Foreskin melanocyte (primary cell): ENCODE measurements at places on chromosomes 1 and 21.

DNA sequence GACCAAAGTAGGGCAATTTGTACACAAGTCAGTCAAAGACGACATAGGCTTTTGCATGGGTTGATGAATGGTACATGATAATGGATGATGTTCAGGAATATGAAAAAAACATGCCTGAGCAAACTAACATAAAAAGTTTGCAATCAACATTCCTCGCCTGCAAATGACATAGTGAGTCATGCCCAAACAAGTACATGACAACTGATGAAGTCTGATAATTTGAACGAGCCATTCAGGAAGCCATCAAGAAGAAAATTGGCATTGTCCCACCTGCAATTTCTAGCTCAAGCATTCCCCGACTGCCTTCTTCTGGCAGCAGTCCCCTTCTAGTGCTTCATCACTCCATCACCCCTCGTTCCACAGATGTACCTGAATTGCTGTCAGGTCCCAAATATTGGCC, 118.4 kb upstream of the NR5A2 start:
- no peak for DNase-seq

GRCh38 chr1:240559781-240560180, 52.2 kb downstream of the GREM2 start:
- DNase-seq, result no peak

DNA sequence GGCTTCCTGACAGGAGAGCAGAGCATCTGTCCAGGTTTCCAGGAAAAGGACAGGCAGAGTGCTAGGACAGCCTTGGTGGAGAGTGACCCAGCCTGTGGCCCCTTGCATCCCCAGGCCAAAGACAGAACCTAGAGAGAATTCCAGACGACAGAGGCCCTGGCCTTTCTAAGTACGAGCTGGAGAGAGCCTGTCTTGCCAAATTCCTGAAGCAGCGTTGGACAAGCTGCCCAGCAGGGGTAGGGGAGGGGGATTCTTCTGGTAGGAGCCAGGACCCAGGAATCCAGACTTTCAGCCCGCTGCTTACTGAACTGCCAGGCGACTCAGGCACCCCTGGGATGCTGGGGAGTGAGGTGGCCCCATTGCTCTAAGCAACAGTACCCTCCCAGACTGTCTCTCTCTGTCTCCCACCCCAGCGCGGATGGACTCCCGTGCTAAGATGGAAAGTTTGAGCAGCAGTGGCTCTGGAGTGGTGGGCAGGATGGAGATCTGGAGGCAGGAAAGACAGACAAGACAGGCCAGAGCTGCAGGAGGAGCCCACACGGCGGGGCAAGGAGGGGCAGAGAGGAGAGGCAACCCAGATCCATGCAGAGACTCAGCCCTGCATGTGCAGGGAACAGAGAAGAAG, 8.8 kb upstream of the PEAR1 start:
- no peak for DNase-seq

DNA sequence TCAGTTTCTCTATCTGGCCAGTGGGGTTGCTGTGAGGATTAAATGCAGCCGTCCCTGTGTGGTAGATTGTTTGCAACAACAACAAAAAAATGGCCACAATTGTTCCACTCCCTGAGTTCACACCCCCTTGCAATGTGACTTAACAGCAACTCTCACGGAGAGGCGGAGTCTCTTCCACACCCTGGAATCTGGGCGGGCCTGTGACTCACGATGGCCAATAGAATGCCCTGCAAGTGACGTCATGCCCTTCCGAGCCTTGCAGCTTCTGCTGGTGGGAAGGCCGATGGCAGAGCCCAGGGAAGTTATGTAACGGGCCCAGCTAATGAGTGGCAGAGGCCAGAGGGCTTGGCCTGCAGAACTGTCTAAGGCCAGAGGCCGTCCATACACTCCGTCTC, 87.9 kb downstream of the RIPK4 start:
- peak; percentile 82 for DNase-seq

GRCh38 chr1:68116643-68117235, 66.3 kb upstream of the DIRAS3 start:
- peak; percentile 24 for DNase-seq

DNA sequence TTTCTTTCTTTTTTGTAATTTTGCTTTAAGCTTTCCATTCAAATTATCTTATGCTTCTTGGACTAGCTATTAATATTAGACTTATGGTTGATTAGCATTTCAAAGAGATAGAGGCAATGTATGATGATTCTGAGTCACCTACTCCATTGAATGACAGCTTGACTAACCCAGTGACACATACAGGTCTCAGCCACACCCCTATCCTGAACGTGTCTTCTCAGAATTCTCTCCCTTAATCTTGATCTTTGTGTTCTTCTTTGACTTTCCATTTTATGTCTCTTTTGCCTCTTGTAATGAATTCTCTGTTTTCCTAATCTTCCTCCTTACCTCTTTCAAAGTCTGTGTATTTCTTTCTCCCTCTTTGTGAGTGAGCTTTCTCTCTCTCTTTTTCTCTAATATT, 241.1 kb downstream of the PDE4B start:
- no peak for DNase-seq

- no peak for DNase-seq
These were observed 120.3 kb upstream of the TMPRSS2 start for GRCh38 chr21:41628256-41628655.

DNA sequence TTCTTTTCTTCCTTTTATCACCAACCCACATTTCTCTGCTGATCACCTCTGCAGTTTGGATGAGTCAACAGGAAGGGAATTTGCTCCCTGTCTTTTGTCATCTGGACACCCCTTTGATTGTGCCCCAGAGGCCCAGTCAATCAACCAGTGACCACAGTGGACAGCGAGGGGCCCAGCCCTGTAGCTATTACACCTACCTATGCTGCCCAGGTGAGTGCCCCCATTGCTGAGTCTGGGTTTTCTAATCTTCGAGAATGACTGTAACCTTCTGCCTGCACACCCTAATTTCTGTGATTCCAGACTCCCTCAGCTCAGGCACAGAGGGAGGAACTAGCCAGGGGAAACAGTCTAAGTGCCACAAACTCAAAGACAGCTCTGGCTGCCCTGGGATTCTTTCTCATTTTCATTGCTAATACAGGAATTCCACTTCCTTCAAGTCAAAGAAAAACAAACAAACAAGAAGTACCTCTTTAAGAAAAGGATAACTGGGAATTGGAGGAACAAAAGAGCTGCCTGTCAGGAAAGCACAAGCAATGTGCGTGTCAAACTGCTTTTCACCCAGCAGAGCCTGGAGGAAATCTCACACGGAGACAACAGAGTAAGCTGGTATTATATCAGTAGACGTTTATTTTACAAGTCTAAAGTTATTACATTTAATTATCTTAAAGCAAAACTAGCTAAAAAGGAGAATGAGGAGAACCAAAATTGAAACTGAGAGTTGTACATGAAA, 311.1 kb downstream of the AJAP1 start:
- DNase-seq, result peak; percentile 56

GRCh38 chr1:237249120-237249519, 207.1 kb downstream of the RYR2 start:
- no peak for DNase-seq

DNA sequence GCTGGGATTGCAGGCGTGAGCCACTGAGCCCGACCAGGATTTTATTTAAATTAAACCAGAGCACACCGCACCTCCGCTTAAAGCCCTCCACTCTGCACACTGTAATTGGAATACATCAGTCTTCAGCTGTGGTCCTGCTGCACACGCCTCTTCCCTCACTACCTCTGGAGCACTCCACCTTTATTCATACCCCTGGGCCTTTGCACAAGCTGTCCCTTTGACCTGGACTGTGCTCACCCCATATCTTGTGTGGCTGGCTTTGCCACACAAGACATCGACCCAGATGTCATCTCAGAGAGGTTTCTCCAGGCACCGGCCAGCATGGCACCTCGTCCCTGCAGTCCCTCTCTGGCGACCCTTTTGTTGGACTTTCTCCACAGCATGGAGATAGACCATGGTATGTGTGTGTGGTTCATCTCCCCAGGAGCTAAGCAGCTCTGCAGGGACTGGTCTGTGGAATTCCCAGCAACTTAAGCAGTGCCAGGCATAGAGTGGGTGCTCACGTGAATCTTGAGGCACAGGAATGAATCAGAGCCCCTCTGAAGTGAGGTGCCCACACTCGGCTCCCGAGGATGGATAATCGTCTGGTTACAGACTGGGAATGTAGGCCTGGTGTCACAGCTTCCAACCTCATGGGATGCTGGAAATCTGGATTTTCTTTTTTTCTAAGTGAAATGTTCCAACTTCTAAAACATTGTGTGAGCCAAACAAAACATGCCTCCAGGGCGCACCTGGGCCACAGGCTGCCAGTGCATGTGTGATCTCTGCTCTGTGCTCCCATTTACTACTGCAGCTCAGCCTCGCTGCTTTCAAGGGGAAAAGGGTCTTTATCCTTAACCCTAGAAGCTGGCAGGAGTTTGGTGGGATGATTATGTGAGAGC, 61.9 kb downstream of the EVA1C start:
- no peak for DNase-seq

DNA sequence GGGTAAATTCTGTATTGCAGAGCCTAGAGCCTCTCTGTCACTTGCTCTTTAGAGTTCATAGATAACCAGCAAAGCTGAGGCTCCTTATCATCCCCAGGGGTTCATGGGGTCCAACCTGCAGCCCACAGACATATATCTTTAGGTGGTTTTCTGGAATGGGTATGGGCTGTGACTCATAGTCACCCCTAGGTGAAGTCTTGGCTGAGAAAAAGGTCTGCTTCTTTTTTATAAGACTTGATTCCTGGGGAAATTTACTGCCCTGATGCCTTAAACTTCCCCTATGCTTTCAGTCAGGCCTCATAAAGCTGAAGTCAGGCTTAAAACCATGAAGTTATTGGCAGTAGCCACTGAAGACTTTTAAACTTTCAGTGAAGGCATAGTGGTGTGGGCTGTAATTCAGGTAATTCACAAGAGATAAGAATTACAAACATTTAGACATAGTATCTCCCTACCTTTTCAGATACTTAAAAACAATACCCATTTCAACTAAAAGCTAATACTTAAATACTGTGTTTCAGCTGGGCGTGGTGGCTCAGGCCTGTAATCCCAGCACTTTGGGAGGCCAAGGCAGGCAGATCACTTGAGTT, 46.8 kb downstream of the MACO1 start:
- no peak for DNase-seq

DNA sequence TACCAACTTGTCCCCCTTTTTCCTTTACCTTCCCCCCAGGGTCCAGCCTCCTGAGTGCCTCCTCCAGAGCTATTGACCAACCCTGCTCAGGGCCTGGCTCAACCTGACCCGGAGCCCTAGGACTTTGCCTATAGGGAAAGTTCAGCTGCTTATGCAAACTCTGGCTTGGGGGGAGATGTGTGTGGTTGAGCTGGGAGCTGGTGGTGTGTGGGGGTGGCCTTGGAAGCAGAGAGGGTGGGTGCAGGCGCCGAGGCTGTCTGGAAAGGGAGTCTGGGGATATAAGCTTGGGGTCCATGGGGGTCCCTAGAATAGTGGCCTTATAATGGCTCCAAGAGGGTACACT, 14.1 kb downstream of the KCNQ4 start:
- no peak for DNase-seq

GRCh38 chr1:163055531-163055930, 13.6 kb upstream of the RGS4 start:
- DNase-seq, result no peak

- DNase-seq, result no peak
These were observed 258.3 kb upstream of the SGIP1 start for GRCh38 chr1:66275601-66276023.
